ENCODE measurements at places on chromosomes 5 and 9.
A peak's percentile ranks its signal among the peaks of the same experiment; 100 is the strongest.

- DNase-seq = no peak
These were observed 241.9 kb downstream of the IRX1 start for GRCh38 chr5:3837506-3837905.

- DNase-seq = no peak
These were observed 138.6 kb downstream of the ARL15 start for GRCh38 chr5:54171645-54172384.

- DNase-seq = no peak
These were observed 16.1 kb downstream of the BASP1 start for GRCh38 chr5:17233488-17233887.

GRCh38 chr5:39587675-39588074 lies 162.9 kb upstream of the DAB2 start:
- DNase-seq = no peak

- peak; percentile 54 for DNase-seq
These were observed 17.9 kb downstream of the CMYA5 start for GRCh38 chr5:79707535-79707934.

- DNase-seq = no peak
These were observed 308.4 kb downstream of the BRINP1 start for GRCh38 chr9:119060629-119061385.

GRCh38 chr9:106878934-106879333 lies 16.0 kb downstream of the ZNF462 start:
- no peak for DNase-seq

DNA sequence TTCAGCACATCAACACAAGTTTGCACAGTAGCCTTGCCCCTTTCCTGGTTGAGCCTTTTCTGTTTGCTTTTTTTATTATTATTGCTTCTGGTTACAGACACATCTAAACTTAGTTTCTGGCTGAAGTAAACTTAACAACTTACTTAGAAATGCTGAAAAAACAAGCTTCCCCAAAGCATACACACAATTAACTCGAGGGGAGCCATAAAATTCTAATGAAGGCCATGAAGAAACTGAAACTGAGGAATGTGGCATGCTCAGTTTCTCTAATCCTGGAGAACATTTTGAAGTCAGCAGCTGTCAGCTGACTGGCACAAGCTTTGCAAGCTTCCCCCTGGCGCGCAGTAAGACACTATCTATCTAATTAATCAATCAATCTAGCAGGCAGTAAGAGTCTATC lies 3.7 kb downstream of the MYO10 start:
- DNase-seq = no peak

- peak; percentile 75 for DNase-seq
These were observed 2.5 kb upstream of the PSMD5 start for GRCh38 chr9:120845255-120845654.

- no peak for DNase-seq
These were observed 425.6 kb upstream of the PTPRD start for GRCh38 chr9:11038366-11038765.

- no peak for DNase-seq
These were observed 14.9 kb upstream of the CERCAM start for GRCh38 chr9:128405780-128406171.

GRCh38 chr9:135522931-135523330 lies 1.7 kb downstream of the LCN1 start:
- DNase-seq = no peak

DNA sequence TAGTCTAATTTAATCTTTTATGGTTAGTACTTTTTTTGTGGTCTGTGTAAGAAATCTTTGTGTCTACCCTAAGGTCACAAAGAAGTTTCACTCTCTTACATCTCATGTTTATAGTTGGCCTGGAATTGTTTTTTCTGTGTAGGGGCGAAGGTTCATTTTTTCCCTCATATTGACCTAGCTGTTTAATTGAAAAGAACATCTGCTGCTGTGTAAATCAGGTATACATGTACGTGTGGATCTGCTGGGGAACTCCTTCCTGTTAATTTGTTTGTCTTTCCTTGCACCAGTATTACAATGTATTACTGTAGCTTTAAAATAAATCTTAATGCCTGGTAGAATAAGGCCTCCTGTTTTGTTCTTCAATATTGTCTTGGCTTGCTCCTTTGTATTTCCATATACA lies 37.8 kb downstream of the EXOSC2 start:
- peak; percentile 7 for DNase-seq

GRCh38 chr5:113939988-113940387 lies 421.9 kb upstream of the KCNN2 start:
- no peak for DNase-seq

- no peak for DNase-seq
These were observed 44.7 kb upstream of the ZNF608 start for GRCh38 chr5:124790895-124791732.

- peak; percentile 53 for DNase-seq
These were observed 433.8 kb upstream of the CDH9 start for GRCh38 chr5:27472000-27472763.

- no peak for DNase-seq
These were observed 74.2 kb upstream of the TNFSF8 start for GRCh38 chr9:115004545-115004944.

- DNase-seq = no peak
These were observed 77.5 kb downstream of the PSD2 start for GRCh38 chr5:139872851-139873794.

DNA sequence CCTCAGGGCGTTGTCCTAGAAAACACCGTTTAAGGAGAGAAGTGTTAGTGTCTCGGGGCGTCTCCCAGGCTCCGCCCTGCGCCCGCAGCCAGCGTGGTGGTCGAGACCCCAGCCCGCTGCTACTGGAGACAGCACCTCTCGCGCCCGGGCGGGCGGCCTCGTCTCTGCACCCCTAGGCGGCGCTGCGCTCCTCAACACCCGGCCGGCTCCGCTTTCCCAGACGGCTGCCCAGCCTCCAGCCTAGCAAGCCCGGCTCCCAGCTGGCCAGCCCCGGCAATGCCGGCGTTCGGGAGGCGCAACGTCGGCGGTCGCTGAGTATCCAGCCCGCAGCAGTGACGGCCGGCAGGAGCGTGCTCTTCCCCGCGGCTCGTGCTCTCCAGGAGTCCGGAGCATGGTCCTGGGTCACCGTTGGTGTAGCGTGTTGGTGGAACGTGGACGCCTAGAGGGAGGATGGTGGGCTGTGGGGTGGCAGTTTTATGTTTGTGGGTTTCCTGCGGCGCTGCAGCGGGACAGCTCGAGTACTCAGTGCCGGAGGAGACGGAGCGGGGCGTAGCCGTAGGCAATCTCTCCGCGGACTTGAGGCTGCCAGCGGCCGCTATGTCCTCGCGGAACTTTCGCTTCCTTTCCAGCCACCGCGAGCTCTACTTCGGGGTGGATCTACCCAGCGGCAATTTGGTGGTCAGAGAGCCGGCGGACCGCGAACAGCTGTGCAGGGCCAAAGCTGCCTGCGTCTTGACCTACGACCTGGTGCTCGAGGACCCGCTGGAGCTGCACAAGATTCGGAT lies 536 bp downstream of the PCDHAC1 start:
- DNase-seq = no peak

GRCh38 chr9:96435345-96435744 lies 14.6 kb upstream of the HABP4 start:
- DNase-seq = no peak

DNA sequence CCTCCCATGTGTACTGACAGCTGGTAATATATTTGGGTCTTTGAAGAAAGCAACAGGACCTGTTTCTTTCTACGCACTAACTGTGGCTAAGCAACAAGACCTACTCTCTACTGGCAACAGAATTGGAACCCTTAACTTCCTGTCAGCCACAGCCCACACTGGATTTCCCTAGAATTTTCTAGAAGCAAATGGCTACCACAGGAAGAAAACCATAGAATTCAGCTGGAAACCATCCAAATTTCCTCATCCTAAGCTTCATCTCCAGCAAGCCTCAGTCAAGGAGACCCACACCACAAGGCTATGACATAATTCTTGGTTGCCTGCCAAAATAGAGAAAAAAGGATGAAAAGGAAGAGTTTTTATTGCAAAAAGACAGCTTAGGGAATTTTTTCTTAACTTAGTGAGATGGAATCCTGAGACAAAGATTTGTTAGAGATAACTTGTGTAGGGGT lies 171.8 kb upstream of the TNC start:
- no peak for DNase-seq

DNA sequence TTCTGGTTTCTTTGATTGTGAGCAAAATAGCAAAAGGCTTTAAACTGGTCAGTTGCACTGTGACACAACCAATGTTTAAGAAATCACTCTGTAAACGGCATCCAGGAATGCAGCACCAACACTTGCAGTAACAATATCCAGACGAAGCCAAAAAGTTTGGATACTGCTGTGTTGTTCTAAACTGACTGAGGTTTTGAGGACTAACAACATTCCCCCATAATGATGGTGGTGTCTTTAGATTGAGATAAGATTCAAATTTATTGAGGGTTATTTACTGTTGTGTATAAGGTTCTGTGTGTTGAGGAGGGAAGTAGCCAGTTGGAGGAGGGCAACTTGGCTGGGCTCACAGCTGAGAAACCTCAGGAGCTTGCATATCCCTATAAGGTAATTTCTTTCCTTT lies 353.6 kb downstream of the BNC2 start:
- no peak for DNase-seq

- no peak for DNase-seq
These were observed 116.7 kb upstream of the PITX1 start for GRCh38 chr5:135150767-135151166.

GRCh38 chr5:75512383-75513074 lies 838 bp downstream of the POLK start:
- peak; percentile 62 for DNase-seq

GRCh38 chr5:12522116-12522515 lies 617.9 kb upstream of the CTNND2 start:
- DNase-seq = no peak
